ENCODE measurements at places on chromosomes 4 and X.

GRCh38 chr4:106898621-106899230, 137.4 kb downstream of the DKK2 start:
- no peak for DNase-seq

GRCh38 chrX:77276742-77277141, 170.4 kb upstream of the FGF16 start:
- DNase-seq: no peak

DNA sequence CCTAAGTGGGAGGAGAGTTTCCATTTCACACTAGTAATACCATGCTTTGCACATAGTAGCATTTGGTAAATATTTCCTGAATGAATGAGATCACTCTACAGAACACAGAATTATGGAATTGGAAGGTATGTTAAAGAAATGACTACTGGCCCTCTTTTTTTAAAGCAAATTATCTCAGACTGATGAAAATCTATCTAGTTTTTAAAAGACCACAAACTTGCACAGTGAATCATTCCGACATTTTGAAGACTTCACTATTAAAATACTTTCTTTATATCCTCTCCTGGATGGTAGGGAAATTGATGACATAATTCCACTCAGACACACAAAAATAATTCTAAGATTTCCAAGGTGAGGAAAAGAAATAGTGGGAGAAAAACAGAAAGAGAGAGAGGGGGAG, 68.4 kb upstream of the ETNPPL start:
- no peak for DNase-seq

DNA sequence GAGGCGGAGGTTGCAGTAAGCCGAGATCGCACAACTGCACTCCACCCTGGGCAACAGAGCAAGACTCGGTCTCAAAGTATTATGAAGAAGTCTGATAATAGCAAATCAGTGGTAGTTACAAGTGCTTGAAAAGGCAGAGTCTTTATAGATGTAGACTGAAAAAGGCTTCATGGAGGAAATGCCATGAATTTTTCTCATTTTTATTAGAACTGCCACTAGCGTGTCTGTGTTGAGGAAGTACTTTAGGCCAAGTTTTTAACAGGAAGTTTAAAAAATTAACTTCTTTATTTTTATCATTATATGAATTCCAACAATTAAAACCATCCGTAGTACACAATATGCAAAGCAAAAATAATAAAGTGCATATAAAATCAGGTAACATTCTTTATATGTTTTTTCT, 32.8 kb upstream of the IL13RA1 start:
- no peak for DNase-seq

GRCh38 chr4:189021831-189022230, 882.6 kb downstream of the TRIML1 start:
- no peak for DNase-seq

GRCh38 chr4:120824946-120825345, 97.6 kb downstream of the PRDM5 start:
- DNase-seq: no peak

DNA sequence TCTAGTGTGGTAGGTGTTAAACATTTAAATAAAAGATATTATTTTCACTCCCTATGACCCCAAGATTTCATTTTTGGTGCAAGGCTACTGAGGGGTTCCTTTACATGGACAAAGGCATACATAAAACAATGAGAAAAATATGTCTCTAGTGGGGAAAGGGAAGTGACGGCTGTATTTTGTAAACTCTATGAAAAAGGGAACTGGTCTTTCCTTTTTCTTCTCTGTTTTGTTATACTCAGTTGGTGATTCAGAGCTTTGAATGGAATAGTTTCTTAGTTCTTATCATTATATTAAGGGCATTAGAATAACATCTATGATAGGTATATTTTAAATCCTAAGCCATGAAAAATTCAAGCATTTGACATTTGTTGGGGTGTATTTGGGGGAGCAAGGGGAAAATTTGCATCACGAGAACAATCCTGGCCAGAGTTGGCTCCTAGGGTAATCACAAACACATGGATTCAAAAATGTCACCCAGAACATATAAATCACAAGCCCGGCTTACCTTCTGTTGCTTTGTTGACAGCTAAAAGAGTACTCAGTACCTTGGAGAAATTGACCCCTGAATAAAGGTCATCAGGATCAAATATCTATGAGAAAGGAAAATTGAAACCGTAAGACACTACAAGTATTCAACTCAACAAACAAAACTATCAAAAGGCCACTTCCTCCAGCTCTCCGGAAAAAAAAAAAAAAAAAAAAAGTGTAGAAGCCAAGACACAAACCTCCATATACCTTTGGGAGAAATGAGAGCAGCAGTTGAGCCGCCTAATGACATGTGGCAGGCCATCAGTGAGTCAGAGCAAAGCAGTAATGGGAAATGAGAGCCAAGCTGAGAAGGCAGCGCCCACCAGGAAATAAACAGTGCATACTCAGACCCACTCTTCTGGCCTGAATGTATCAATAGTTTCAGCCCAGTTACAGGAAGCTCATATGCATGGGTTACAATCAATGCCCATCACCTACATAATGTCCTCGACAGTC, 33.4 kb downstream of the ARHGEF6 start:
- DNase-seq: no peak

DNA sequence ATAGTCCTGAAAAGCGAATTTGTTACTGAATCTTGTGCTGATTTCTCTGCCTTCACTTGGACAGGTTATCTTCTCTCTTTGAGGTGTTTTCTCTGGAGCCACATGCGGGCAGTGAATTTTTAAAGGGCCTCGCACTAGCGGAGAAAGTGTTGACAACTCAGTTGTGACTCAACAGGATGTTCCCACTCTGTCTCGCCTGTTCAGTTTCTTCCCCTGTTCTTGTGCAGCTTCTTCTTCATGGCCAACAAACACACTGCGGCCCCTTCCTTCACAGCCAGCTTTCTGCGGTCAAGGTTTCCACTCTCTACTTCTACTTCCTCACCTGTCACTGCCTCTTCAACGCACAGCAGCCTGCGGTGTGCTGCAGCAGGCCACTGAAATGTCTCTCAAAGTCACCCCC, 1.1 kb upstream of the SHROOM4 start:
- DNase-seq: no peak

- no peak for DNase-seq
Observed at GRCh38 chr4:20641976-20642375, 58.3 kb upstream of the PACRGL start.

DNA sequence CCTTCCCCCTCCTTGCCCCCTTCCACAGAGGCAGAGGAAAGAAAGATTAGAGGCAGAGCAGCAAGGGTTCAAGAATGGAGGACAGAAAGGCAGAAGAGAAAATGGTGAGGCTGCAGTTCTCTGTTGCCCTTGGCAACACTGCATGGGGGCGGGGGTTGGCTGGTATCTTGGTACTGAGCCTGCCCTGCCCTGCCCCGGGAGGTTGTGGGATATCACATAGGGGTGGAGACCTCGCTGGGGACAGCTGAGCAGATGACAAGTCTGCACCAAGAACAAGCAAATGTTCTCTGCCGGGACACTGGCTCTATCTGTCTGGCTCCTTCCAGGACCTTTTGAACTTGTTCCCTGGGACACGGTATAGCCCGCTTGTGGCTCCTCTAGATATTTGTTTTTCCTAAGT, 39.8 kb downstream of the NHS start:
- DNase-seq: no peak

- no peak for DNase-seq
Observed at GRCh38 chr4:145533001-145533400, 51.3 kb downstream of the SMAD1 start.

GRCh38 chrX:46561824-46562657, 11.5 kb upstream of the CHST7 start:
- DNase-seq: no peak

DNA sequence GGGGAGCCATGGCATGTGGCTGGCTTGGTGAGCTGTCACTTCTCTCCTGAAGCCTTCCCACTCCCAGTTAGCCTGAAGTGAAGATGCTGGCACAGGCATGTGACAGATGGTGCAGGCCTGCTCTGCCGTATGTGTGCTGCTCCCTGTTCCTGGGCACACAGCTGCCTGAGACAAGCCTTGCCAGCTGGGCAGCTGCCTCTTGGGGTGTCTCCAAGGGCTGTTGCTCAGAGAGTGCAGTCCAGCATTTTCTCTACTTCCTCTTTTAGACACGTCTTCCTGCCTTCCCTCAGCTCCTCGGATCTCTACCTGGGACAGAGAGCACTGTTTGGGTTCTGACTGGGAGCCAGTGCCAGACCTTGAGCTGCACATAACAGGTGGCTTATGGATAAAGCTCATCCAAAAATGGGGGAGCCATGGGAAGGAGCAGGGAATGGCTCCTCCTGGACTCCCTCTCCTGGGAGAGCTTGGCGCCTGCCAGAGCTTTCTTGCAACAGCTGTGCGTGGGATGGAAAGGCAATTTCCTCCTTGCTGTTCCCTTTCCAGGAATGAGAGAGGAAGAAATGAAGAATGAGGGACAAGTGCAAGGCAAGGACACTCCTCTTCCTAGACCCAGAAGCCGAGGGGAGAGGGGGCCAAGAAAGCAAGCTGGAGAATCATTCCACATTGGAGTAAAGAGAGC, 132.9 kb downstream of the MSL3 start:
- DNase-seq: no peak

DNA sequence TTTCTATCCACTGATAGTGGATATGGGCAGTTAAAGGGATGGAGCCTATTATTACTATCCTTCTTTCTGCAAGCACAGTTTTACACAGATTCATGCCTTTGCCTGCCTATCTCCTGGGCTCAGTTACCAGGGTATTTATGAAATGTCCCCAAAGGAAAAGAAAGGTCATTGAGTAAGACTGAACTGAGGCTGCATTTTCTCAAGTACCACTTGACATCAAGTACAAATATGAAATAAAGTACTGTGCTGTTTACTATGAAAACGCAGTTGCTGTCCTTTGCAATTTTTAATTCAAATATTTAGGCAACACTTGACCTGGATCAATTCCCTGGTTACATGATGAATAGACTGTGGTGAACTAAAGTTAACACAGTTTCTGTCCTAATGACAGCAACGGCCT, 23.5 kb upstream of the SPANXN4 start:
- DNase-seq: no peak

DNA sequence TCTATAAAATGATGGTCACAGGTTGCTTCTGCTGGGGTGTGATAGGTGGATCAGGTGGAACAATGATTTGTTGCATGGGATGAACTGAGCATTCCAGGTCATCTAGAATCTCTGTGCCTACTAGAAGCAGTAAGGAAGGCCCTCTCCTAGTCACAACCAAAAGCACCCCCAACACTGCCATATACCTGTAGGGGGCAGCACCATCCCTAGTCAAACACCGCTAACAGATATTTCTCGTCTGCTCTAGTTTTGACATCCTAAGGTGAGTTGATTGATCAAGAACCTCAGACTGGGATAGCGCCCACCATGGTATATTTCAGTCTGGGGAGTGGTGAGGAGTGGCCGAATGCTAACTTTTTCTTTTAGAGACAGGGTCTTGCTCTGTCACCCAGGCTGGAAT, 160.2 kb downstream of the NHS start:
- DNase-seq: no peak

GRCh38 chr4:163473576-163473975, at the start of gene TKTL2:
TKTL2 (minus strand) TSS chr4:163473754; CDS start chr4:163473734, 20 bp downstream.
- DNase-seq: no peak

GRCh38 chr4:87962398-87963146, 12.9 kb upstream of the SPP1 start:
- DNase-seq: no peak

DNA sequence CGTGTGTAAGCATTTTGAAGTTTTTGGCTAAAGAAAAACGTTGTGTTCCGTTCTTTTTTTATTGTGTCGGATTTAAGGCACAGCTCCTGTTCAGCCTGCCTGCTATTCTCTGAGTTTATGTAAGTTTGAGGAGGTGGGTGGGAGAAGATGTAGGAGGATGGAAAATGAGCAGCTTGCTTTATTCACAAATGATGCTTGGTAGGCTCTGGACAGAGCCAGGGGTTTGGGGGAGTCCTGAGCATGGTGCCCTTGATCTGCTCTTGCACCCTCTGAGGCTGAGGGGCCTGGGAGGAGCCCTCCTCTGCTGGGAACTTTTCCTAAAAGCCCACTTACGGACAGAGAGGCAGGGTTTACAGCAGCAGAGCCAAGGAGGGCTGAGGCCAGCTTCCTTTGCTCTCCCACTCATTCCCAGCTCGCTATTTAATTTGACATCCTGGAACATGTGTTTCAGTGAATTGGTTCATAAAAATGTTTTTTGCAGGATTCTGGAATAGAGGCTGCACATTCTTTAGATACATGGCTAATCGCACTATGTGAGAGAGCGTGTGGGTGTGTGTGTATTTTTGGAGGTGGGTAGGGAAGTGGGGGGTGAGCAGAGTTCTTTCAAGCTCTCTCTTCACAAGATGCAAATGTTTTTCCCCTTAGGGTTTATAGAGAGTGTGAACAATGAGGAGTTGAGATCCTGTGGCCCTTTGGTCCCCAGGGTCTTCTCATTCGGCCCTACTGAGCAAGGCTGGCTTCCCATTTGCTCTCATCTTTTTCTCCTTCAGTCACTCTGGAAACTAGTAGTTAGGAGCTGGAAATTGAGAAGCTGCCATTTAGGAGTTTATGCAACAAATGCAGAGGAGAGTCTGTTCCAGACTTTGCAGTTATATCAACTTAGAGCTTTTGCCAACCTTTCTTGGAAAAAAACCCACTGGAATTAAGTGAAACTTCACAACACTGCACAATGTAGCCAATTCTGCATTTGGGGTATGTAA, 32.1 kb downstream of the TMEM131L start:
- DNase-seq: no peak

GRCh38 chr4:164551713-164552040, 202.3 kb upstream of the SMIM31 start:
- DNase-seq: no peak

- DNase-seq: no peak
Observed at GRCh38 chr4:178037459-178038214, 595.4 kb upstream of the AGA start.

DNA sequence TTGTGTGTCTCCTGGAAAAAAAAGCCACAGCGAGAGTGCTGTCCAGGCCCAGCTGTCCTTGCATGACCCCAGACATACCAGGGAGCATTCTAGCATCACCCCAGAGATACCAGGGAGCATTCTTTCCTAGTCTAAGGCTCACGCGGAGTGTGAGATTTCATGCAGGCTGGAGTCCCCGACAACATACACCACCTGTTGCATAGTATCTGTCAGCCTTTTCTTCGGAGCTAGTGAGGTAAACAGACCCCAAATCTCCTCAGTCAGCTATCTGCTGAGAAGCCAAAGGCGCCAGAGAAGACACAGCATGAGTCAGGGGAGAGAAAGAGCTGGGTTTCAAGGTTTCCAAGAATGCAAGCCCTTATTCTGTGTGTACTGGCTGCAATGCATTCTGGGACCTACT, 23.1 kb upstream of the ZXDA start:
- no peak for DNase-seq

- peak; percentile 37 for DNase-seq
Observed at GRCh38 chr4:26151615-26152014, 169.2 kb upstream of the RBPJ start.
